Hepatic stellate cell (primary cell): ENCODE measurements at places on chromosomes 2 and 18.

DNA sequence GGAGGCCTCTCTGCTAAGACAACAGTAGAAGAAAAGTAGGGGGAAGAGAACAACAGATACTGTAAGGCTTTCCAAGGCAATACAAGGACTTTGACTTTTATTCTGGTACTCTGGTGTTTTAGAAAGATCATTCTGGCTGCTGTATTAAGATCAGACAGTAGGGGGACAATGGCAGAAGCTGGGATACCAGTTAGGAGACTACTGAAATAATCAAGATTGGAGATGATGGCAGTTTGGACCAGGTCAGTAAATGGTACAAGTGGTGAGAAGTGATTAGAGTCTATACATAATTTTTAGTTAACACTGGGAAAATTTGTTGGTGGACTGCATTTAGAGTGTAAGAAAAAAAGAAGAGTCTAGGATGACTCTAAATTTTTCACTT, 139.7 kb downstream of the ROCK1 start:
- DNase-seq = peak; percentile 18

DNA sequence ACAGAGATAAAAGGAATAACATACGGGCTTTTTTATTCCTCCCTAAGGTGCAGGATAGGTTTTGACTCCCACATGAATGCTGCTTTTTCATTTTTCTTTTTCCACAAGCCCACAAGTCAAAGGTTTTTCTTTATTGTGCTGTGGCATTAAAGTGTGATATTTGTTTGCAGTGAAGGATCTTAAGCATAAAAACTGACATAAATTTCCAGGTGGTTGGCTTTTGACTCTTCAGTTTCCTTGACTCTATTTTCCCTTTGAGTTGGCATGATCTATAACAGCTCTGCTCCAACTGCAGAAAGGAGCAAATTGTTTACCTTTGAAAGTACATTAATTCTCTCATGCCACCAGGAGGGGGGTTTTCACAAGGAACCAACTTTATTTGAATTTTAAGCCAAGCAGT, 326.2 kb upstream of the FAM98A start:
- DNase-seq = no peak

DNA sequence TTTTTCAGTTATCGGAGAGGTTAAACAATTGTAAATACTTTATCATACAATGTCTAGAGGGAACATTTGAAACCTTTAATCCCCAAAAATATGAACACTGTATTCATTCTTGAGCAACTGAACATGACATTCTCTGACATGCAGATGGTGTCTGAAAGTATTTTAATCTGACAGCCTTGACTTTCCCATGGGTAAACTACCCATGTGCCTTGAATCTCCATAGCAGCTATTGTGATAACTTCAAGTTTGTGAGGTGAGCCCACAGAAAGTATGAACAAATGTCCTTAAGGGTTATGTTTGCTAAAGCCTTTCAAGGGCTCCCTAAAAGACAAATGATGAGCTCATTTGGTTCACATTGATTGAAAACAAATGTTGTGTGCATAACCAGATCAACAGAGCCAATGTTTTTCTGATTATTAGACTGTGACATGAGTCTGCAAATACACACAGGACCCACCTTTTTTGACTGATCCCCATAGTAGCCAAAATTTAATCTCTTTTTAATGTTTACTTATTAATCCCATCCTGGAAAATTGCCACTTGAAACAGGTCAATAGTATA, 1326.0 kb downstream of the LRP1B start:
- DNase-seq = no peak

DNA sequence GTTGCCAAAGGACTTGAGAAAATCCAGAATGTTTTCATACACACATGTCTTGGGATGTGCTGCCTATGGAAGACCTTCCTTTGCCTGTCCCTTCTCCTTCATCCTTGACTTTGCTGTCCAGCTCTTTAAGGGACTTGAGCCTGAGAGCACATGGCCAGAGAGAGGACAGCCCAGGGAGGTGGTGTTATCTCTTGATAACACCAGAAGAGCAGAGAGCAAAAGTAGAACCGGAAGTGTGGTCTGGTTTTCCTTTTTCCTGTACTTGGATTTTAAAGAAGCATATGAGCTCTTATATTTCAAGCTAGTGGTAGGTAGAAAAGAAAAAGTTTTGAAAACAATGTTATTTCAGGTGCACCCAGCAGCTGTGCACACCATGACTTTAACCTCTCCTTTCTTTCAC, 94.1 kb upstream of the ZNF532 start:
- DNase-seq = no peak

GRCh38 chr18:74382481-74383017, 66.9 kb downstream of the C18orf63 start:
- DNase-seq = no peak
